Sigmoid colon (tissue), 7 donors: ENCODE measurements at places on chromosomes 2 and 18. TPM values are rescaled to one million over a fixed set of nuclear protein-coding genes. Genes with fewer than 3 reads are reported as not detected.
A peak's percentile ranks its signal among the peaks of the same experiment; 100 is the strongest.

DNA sequence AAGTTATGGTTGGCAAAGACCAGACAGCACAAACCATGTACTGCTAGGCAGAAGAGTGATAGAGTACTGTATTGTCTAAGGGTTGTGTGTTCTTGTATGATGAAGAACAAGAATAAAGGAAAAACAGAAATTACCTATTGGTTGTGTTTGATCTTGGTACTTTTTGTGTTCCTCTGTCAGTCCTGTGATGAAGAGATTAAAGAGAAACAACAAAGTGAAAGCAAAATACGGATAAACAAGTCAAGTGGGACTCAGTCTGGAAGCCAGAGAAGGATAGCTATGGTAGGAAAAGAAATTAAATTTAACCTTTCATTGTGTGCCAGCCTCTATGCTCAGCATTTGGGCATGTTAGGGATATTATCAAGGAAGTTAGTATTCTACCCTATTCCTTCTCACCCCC, 413.1 kb downstream of the PARD3B start:
- no peak for DNase-seq

Gene GPBAR1
- 7.1 TPM for total RNA-seq

- peak; percentile 93 for DNase-seq
Measured at GRCh38 chr2:241609859-241610793, 26.8 kb downstream of the THAP4 start.

DNA sequence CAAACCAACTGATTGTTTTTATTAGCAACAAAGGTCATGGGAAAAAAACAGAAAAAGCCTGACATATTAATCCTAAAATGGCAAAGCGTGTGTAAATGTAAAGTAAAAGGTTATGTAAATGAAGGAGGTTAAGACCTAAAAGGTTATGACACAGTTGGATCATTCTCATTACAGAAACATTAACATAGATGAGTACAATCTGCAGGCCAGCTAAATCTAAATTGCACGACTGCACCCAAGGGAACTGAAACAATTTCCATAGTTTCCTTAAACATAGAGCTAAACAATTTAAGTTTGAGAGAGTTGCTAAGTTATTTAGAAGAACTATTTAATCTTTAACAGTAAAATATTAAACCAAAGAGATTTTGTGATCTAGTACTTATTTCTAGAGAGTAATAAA, 151.6 kb upstream of the UBE2E3 start:
- DNase-seq, result no peak

Gene CCDC85A
- 3.5 TPM for total RNA-seq

Gene GFPT1
- 17.1 TPM for total RNA-seq

DNA sequence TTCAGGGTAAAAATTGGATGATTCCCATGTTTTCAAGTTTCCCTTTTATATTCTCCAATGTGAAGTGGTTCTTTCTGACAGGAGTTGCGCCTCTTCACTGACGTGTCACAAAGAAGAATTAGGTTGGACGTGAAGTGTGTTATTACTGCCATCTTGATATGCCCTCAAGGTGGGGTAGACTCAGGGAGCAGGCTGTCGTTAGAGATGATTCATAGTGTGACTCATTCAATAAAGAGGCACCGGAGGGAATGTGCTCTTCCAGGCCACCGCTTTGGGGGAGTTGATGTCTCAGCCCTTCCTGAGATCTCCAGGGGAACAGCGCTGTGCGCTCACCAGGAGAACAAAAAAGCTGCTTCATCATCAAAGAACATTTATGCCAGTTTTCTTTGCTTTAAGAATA, 3.6 kb upstream of the DGKD start:
- no peak for DNase-seq

- peak; percentile 89 for DNase-seq
Measured at GRCh38 chr18:22169011-22169888, at the start of gene GATA6. GATA6 (plus strand) TSS chr18:22169589; CDS start chr18:22171145, 1,556 bp downstream.

DNA sequence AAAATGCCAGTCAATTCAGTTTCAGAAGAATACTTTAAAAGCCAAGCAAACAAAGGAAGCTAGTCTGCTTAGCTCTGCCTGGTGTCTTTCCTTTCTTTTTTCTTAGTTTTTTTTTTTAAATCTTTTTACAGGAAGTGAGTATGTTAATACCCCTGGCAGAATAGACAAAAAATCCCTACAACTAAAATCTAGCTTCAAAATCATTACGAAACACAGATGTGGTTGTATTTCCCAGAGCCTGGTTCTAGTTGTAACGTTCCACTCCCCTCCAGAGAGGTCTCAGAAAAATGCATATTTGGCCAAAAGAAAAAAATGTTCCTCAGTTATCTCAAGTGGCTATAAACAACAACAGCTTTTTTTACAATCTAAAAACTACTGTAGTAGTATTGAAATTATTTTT, 202.1 kb upstream of the RND3 start:
- no peak for DNase-seq

DNA sequence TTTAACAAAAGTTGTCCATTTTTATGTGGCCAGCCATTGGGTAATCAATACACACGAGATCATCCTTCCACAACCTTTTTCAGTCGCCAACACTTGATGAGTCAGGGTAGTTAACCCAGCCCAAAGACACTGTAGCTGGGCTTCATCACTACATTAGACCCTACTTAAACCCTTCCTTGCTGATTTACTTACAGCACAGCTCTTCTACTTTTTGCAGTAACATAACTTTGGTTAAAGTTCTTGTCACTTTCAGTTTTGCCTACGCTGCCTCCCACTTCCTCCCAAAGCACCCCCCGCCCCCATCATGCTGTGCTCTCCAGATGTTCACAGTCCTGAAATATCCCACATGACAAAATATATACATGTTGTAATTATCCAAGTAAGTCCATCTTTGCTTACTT, 103.6 kb downstream of the CDK15 start:
- no peak for DNase-seq
